A549 treated with AZD2906 at 1 μM for 4 hours (cell line): ENCODE measurements at places on chromosomes 11 and 22. TPM values are rescaled to one million over a fixed set of nuclear protein-coding genes. Genes with fewer than 3 reads are reported as not detected.

The JAML gene
- total RNA-seq: not detected in 5 replicates

The OVCH2 gene
- not detected in 5 replicates for total RNA-seq

The VSIG10L2 gene
- not detected in 5 replicates for total RNA-seq

The CASP12 gene
- total RNA-seq: not detected in 5 replicates

The MAFF gene
- total RNA-seq: 22.7 to 29.9 TPM (median 22.9 TPM) in 5 replicates

The CCDC81 gene
- total RNA-seq: 0.21 to 0.45 TPM (median 0.25 TPM) in 5 replicates

The SCUBE2 gene
- total RNA-seq: 0.29 to 0.45 TPM (median 0.33 TPM) in 5 replicates

The MYO18B gene
- 0.02 to 0.08 TPM (median 0.06 TPM) in 5 replicates for total RNA-seq

The DDX6 gene
- total RNA-seq: 19.2 to 31.9 TPM (median 21.3 TPM) in 5 replicates

The MRGPRX4 gene
- total RNA-seq: not detected in 5 replicates

The MS4A1 gene
- not detected in 5 replicates for total RNA-seq

The SAA4 gene
- not detected in 5 replicates for total RNA-seq

The FAM181B gene
- total RNA-seq: 0.02 to 0.06 TPM (median 0.05 TPM) in 5 replicates

The JHY gene
- 2.9 to 3.9 TPM (median 3.3 TPM) in 5 replicates for total RNA-seq

The PAX6 gene
- 0.51 to 1.0 TPM (median 0.79 TPM) in 5 replicates for total RNA-seq

The RIC3 gene
- total RNA-seq: 1.4 to 2.3 TPM (median 1.9 TPM) in 5 replicates

The ALDH3B2 gene
- not detected in 5 replicates for total RNA-seq

The BMAL1 gene
- 5.6 to 7.6 TPM (median 6.6 TPM) in 5 replicates for total RNA-seq

The TUBA8 gene
- total RNA-seq: 0.51 to 0.82 TPM (median 0.75 TPM) in 5 replicates

The OR2AG2 gene
- total RNA-seq: 0.06 to 0.11 TPM in 2 of 5 replicates, not detected in the others

The SNX32 gene
- total RNA-seq: 0.05 to 0.08 TPM (median 0.06 TPM) in 5 replicates

The OR5D13 gene
- total RNA-seq: not detected in 5 replicates

The LARGE2 gene
- 1.6 to 3.1 TPM (median 2.6 TPM) in 5 replicates for total RNA-seq

The TRABD gene
- 23.2 to 37.9 TPM (median 34.9 TPM) in 5 replicates for total RNA-seq

The LSP1 gene
- total RNA-seq: 1.6 to 2.3 TPM (median 1.8 TPM) in 5 replicates

The FOLR1 gene
- total RNA-seq: 0.06 to 0.21 TPM (median 0.09 TPM) in 5 replicates

The OR52D1 gene
- total RNA-seq: not detected in 5 replicates

The USH1C gene
- total RNA-seq: 0.74 to 1.5 TPM (median 1.0 TPM) in 5 replicates

The TMPRSS4 gene
- total RNA-seq: not detected in 5 replicates

The B4GALNT4 gene
- 9.8 to 19.5 TPM (median 14.0 TPM) in 5 replicates for total RNA-seq

The SLC17A6 gene
- not detected in 5 replicates for total RNA-seq

The OR51E2 gene
- total RNA-seq: not detected in 5 replicates

The KLHDC7B gene
- total RNA-seq: 0.02 to 0.03 TPM (median 0.03 TPM) in 3 of 5 replicates, not detected in the others

The TRIM51 gene
- not detected in 5 replicates for total RNA-seq

The PHOX2A gene
- not detected in 5 replicates for total RNA-seq

The MRGPRX3 gene
- 0.06 to 0.07 TPM in 2 of 5 replicates, not detected in the others for total RNA-seq

The TMPRSS5 gene
- total RNA-seq: 0.09 to 0.13 TPM (median 0.12 TPM) in 4 of 5 replicates, not detected in the other

The OR51I1 gene
- not detected in 5 replicates for total RNA-seq

The SCN4B gene
- total RNA-seq: 0.01 to 0.05 TPM (median 0.04 TPM) in 4 of 5 replicates, not detected in the other

The MYOD1 gene
- total RNA-seq: 0.03 to 0.05 TPM (median 0.03 TPM) in 3 of 5 replicates, not detected in the others

The SYT13 gene
- total RNA-seq: 5.3 to 6.6 TPM (median 5.5 TPM) in 5 replicates

The OR52H1 gene
- not detected in 5 replicates for total RNA-seq

The TIGD3 gene
- total RNA-seq: 0.94 to 1.3 TPM (median 1.2 TPM) in 5 replicates

The PIH1D2 gene
- 0.61 to 1.3 TPM (median 0.86 TPM) in 5 replicates for total RNA-seq

The LPXN gene
- total RNA-seq: 1.7 to 2.7 TPM (median 2.0 TPM) in 5 replicates

The PGA5 gene
- total RNA-seq: 0.08 TPM in 1 of 5 replicates, not detected in the others

The SGSM1 gene
- total RNA-seq: 0.42 to 0.87 TPM (median 0.77 TPM) in 5 replicates

The OR52I2 gene
- total RNA-seq: not detected in 5 replicates

The KCNC1 gene
- total RNA-seq: 0.03 to 0.06 TPM (median 0.05 TPM) in 5 replicates

The MMP1 gene
- total RNA-seq: 0.68 to 1.6 TPM (median 0.73 TPM) in 5 replicates

The IL18 gene
- 86.2 to 98.7 TPM (median 87.2 TPM) in 5 replicates for total RNA-seq

The CCDC88B gene
- total RNA-seq: 8.6 to 10.5 TPM (median 10.2 TPM) in 5 replicates

The NUP160 gene
- 25.1 to 33.2 TPM (median 28.4 TPM) in 5 replicates for total RNA-seq

The CRYBB2 gene
- 0.07 TPM in 1 of 5 replicates, not detected in the others for total RNA-seq

The KRTAP5-10 gene
- total RNA-seq: not detected in 5 replicates

The HBB gene
- 0.24 TPM in 1 of 5 replicates, not detected in the others for total RNA-seq

The TSKU gene
- total RNA-seq: 120 to 156 TPM (median 152 TPM) in 5 replicates
